Heart left ventricle (tissue), 16 donors: ENCODE measurements at places on chromosomes 2 and 18.

- no peak for DNase-seq
Measured at GRCh38 chr2:66853585-66853984, 418.7 kb downstream of the MEIS1 start.

DNA sequence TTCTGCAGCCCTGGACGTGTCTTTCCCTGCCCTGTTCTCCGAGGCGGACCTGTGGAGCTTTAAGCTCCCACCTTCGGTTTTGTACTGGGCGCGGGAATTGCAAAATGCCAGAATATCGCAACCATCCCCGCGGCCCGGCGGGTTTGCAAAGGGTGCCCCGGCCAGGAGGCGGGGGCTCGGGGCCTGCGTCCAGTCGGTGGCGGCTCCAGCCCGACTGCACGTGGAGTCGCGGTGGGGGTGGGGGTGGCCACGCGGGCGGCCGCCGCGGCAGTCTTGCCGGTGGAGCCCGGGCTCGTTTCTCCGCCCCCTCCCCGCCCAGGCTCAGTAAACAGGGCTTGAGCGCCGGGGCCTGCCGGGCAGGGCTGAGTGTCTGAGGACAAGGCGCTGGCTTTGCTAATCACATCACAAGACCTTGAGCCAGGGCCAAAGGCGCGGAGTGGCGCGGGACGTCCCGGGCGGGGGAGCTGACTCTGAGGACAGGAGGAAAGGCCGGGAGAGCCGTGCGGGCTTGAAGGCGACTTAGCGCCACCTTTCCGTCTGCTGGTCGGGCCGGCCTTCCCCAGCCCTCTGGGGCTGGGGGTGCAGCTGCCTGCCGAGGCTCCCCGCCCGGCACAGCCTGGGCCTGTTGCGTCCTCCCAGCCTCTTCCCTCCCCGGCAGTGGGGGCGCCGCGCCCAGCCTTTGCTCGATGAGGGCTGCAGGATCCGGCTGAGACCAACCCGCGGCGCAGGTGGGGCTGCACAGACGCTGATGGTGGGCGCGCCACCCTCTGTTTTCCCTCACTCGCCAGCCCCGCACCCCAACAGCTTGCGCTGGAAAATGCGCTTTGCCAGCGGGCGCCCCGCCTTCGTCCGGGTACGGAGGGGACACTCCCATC, 786 bp upstream of the ZFP36L2 start:
- DNase-seq = peak; percentile 96

- no peak for DNase-seq
Measured at GRCh38 chr2:233974530-233975071, 57.4 kb downstream of the TRPM8 start.

DNA sequence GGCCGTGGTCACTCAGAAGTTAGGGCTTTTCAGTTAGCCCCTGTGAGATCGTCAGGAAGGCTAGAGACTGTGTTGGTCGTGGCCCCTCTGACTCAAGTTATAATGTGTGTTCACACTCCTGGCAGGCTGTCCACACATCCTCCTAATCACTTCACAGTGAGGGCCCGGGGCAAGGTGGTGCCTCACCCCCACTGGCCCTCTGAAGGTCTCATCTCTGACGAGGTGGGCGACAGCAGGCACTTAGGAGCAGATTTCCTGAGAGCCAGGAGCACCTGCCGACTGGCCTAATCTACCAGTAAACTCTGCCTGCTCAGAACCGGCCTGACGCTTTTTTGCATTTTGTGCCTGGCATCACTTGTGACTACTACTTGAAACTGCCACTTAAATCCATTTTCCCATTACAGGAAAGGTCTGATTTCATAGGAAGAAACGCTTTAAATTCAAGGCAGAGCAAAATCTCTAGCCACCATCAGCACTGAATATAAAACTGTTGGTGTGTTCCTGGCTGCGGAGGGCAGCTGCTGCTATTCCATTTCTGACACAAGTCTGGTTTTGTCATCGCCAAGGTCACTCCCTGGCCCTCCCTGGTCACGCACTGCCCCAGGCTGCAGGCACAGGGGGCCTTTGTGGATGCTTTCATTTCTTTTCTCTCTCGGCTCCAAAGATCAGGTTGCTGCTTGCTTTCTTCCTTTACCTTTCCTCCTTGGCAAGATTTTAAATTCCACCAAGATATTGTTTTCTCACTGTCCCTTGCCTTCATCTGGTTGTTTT, 48.0 kb downstream of the RAB12 start:
- DNase-seq = no peak

GRCh38 chr18:62394006-62394763, 69.1 kb downstream of the TNFRSF11A start:
- DNase-seq = no peak

GRCh38 chr2:133553838-133554408, 14.3 kb downstream of the NCKAP5 start:
- DNase-seq = no peak

GRCh38 chr2:231052494-231053451, 3.9 kb upstream of the PSMD1 start:
- DNase-seq = peak; percentile 88

GRCh38 chr18:3885209-3885792, 435.3 kb downstream of the TGIF1 start:
- DNase-seq = no peak

DNA sequence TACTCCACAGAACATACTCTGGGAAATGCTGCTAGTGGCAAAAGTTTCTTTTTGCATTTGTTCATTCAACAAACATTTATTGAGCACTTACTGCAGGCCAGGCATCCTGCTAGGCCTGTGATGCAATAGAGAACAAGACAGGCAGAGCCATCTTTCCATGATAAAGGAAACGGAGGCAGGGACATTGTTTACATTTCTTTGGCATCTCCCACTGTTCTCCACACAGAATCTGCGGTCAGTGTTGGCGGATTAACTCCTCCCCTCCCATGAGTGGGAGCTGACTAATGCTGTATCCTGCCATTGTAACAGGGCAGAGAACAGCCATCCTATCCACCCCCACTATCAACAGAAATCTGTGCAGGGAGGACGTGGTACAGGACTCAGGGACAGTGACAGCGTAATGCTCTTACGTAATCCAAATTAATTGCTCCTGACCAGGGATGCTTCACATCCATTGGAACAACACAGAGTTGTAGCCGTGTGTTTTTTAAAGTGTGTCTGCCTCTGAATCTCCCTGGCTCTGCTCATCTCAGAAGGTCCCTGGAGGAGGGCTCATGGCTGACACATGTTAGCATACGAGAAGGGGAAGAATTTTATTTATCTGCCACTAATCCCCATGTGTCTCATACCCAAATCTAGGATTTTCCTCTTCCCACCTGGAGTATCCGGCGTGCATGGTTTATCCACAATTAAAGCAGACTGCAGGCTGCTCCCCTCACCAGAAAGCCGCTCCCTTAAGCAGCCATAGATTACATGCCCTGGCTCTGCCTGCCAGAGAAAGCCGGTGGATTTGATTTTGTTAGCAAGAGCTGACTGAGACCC, 32.3 kb downstream of the STEAP3 start:
- no peak for DNase-seq

DNA sequence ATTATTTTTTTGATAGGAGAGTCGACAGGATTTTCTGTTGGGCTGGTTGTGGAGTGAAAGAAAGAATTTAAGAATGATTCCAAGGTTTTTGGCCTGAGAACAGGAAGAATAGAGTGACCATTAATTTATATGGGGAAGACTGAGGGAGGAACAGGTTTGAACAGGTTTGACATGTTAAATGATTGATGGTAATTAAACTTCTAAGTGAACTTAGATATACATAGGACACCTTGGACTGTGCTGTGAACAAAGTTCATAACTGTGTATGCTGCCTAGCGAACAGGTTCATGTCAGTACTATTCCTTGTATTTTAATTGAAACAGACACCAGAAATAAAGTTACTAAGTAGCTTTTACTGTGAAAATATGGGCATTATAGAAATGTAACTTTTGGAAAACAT, 212.0 kb downstream of the SPAG16 start:
- DNase-seq = no peak

DNA sequence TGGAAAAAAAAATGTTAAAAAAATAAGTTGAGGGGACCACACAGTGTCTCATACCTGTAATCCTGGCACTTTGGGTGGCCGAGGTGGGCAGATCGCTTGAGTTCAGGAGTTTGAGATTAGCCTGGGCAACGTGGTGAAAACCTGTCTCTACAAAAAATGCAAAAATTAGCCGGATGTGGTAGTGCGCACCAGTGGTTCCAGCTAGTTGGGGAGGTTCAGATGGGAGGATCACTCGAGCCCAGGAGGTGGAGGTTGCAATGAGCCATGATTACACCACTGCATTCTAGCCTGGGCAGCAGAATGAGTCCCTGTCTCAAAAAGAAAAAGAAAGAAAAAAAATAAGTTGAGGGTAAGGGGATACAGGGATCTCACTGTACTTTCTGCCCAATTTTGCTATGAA, 6.1 kb upstream of the KYNU start:
- no peak for DNase-seq

DNA sequence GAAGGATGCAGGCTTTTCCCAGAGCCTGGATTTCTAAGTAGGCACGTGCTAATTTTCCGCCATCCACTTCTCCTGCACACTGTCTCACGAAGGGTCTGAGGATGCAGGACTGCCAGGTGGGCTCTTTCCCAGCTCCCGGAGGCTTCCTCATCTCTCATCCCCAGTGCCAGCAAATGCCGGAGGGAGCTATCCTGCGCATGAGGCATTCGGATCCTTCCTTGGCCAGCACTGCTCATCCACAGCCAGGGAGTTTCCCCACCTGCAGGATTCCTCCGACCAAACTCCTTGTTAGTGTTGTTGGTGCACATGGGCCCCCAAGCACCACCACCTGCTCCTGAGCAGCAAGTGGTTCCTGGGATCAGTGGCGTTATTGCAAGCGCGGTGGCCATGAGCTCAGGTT, 5.0 kb downstream of the CNDP1 start:
- no peak for DNase-seq

GRCh38 chr18:47863041-47863440, 67.4 kb downstream of the SMAD2 start:
- DNase-seq = peak; percentile 40

DNA sequence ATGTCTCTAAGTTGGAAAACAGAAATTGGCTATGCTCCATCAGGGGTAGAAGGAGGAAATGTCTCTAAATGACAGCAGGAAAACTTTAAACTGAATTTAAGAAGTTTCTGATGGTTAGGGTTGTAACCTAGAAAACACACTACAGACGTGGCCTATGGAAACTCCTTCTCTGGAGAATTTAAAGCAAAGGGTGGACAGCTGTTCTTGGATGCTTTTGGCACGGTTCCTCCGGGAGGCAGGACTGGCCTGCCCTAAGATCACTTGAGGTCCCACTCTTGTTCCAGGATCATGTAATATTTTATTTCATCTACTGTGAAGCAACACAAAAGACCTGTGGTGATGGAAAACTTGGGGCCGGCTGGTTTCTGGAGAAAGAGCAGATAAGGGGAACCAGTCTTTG, 77.0 kb downstream of the NRP2 start:
- DNase-seq = peak; percentile 43

GRCh38 chr2:70403267-70404053, 101.6 kb upstream of the FAM136A start:
- DNase-seq = no peak

GRCh38 chr18:30787410-30787809, 255.1 kb downstream of the DSC3 start:
- no peak for DNase-seq

- peak; percentile 29 for DNase-seq
Measured at GRCh38 chr2:39875182-39875913, 96.3 kb upstream of the THUMPD2 start.

GRCh38 chr2:45330108-45330507, 281.0 kb downstream of the SRBD1 start:
- DNase-seq = no peak

DNA sequence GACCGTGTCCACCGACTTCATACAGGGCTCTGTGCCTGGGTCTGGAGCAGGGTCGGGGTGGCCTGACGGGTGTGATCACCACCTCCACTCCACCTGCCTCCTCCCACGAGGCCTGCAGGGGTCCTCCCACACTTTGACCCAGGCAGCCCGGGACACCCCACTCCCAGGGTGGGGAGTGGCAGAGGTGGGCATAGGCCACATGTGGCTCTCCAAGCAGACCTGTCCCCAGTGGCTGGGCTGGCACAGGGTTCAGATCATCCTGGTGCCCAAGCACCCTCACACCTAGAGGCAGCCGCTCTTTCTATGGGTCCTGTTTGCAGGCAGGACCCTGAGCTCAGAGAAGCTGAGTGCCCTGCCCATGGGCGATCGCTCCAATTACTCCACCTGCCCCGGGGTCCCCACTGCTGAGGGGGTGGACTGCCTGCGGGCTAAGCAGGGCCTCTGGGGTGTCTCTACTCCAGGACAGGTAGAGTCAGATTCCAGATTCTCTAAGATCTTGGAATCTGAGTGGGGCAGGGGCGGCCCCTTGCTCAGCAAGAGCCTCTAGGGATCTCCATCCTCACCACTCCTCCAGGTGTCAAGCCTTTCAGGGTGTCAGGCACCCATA, 1.4 kb downstream of the NEURL3 start:
- DNase-seq = no peak

GRCh38 chr2:233163486-233164103, 87.9 kb upstream of the ATG16L1 start:
- no peak for DNase-seq

- DNase-seq = no peak
Measured at GRCh38 chr18:28816155-28816554, 639.2 kb upstream of the CDH2 start.

GRCh38 chr2:197433780-197434438, 919 bp downstream of the SF3B1 start:
- DNase-seq = no peak

DNA sequence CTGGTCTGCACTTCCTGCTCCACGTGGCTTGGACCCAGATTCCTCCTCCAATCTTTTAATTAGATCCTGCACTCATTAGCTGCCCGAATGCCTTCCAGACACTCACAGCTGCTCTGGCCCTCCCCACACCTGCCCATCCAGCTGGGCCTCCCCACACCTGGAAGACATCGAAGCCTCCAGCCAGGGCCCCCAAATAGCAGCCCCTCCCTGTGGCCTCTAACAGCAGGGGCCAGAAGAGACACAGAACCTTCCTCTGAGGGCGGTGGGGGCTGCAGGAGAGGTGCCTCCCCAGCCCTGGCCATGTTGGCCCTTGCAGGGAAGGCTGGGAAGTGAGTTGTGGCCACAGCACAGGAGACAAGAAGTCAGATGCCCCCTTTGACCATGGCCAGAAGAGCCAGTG, 252.8 kb downstream of the DYSF start:
- no peak for DNase-seq

DNA sequence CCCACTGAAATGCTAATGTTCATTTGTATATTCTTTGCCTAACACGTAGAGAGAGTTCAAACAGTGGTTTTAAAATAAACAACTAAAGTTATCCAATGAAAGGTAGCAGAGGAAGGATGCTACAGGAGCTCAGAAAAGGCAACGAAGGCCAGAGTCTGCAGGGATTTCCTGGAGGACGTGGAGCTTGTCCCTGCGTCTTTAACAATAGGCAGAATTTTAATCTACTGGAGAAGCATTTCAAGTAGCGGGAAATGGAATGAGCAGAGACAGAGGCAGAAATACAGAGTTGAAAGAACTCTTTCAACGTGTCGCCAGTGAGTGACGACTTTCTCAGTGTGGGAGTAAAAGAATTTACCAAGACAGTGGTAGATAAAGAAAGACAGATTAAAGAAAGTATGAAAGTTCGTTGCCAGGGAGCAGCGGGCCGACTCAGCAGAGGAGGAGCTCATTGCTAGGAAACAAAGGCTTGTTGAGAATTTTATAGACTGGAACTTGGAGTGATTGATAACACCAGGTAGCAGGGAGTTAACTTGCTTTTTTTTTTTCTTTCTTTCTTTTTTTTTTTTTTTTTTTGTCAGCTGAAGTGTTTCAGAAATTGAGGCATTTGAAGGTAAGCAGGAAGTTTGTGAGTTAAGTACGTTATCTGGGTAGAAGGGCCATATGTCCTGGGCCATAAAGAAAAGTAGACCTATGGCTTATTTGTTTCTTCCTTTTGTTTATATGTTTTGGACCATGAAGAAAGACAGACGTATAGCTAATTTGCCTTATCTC, 625 bp upstream of the NBAS start:
- no peak for DNase-seq

- DNase-seq = peak; percentile 59
Measured at GRCh38 chr2:2107141-2107540, 223.9 kb downstream of the MYT1L start.
